Osteocyte (in vitro differentiated cells): ENCODE measurements at places on chromosomes 1 and 21.

DNA sequence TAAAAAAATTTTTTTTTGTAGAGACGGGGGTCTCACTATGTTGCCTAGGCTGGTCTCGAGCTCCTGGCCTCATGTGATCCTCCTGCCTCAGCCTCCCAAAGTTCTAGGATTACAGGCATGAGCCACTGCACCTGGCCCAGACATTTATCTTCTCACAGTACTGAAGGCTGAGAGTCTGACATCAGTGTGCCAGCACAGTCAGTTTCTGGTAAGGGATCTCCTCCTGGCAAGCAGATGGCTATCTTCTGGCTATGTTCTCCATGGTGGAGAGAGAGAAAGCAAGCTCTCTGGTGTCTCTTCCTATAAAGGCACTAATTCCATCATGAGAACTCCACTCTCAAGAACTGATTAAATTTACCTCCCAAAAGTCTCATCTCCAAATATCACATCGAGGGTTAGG, 57.8 kb upstream of the C1orf185 start:
- no peak for DNase-seq

- DNase-seq = no peak
Measured at GRCh38 chr1:197770243-197770642, 5.0 kb downstream of the DENND1B start.

DNA sequence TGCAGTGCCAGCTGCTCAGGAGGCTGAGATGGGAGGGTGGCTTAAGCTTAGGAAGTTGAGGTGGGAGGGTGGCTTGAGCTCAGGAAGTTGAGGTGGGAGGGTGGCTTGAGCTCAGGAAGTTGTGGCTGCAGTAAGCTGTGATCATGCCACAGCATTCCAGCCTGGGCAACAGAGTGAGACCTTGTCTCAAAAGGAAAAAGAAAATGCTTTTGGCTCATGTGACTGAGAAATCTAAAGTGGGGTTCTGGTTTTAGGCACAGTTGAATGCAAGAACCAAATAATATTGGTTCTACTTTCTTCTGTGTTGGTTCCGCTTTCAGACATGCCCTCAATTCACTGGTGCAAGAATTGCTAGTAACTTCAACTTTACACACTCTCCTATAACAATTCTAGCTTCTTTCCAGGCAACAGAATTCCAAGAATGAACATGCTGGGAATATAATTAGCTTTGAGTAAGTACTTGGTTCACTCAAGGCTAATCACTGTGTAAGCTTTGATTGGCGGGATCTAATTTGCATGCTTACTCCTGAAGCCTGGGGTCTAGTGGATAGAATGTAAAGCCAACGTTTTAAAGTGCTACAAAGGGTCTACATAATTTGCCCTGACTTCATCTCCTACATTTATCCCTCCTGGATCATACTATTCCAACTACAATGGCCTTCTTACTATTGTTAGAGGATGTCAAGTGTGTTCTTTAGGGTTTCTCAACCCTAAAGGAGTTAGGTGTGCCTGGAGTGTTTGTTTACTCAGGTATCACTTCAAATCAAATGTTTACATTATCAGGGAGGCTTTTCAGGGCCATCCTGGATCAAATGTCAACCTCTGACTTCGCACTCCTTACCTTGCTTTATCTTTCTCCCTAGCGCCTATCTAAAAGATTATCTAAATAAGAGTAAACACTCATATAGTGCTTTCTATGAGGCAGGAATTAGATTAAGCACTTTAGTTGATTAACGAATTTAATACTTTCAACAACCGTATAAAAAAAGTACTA, 115.1 kb downstream of the SLC16A1 start:
- DNase-seq = no peak

DNA sequence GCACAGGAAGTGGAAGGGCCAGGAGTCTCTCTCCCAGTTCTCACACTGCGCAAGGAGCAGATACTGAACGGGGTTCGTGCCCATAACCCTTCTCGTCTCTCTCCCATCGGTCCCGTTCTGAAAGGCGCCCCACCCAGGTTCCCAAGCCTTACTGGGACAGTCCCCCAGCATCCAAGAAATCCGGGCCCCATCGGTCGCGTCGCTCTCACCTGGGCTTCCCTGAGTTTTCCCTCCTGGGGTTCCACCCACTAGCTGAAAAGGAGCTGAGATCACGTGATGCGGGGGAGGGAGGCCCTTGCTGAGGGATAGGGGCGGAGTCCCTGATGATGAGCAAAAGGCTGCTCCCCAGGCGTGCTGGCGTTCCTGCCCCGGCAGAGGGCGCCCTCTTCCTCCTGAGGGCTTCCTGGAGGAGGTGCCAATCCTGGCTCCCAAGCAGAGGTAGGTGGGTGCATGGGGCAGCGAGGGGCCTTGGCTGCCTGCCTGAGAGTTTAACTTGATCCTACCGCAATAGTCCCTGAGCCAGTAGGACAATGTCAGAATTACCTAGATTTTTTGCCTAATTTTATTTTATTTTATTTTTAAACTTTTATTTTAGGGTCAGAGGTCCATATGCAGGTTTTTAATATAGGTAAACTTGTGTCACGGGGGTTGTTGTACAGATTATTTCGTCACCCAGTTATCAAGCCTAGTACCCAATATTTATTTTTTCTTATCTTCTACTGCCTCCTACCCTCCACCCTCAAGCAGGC, at the start of gene SPOCD1:
Gene SPOCD1 (minus strand): TSS at position 271 of the 749 bp plus-strand sequence. CDS start 689 bp downstream, outside the sequence.
- peak; percentile 88 for DNase-seq

DNA sequence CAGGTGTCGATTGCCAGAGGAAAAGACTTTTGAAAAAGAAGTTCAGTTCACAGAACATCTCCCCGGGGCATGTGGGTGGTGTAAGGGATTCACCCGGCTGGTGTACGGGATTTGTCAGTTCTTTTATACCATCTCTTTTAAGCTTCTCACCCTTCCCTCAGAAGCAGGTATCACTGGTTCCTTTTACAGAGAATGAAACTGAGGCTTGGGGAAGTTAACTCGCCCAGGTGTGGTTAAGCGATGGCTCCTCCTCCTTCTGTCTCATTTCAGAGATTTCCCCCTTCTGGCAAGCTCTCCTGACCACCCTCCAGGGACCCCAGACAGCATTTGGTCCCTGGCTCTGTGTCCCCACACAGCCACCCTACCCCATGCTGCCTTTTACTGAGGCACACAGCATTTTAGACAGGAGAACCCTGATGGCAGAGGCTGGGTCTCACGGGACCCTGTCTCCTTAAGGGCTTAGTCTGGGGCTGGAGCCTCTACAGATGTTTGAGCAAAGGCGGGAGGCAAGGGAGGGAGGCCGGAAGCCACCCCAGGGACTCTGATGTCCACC, 2.8 kb upstream of the ECE1 start:
- DNase-seq = no peak

DNA sequence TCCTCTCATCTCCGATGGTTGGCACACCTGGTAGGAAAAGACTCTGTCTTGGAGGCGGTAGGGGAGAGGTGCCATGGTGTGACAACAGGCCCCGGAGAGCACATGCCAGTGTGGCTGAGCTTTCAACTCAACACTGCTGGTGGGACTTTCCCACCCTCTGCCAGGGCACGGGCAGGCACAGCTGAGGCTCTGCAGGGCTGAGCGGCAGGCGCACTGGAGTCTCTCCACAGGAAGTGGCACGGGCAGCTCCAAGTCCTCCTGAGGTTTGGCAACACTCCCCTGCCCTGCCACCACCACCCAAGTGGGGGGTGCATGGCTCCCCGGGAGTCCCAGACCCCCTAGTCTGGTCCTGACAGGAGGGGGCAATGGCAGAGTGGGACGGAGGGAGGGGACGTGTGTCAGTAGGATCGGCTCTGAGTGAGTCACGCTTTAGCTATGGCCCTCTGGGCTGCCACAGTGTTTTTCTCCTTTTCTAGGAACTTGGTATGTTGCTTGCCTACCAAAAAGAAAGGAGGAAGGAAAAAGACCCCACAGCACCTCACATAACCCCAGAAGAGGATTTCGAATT, 27.3 kb upstream of the EVA1B start:
- peak; percentile 88 for DNase-seq

- DNase-seq = no peak
Measured at GRCh38 chr1:169874229-169874628, 19.5 kb downstream of the SCYL3 start.

GRCh38 chr1:94927405-94928175, 680 bp upstream of the CNN3 start:
- no peak for DNase-seq

DNA sequence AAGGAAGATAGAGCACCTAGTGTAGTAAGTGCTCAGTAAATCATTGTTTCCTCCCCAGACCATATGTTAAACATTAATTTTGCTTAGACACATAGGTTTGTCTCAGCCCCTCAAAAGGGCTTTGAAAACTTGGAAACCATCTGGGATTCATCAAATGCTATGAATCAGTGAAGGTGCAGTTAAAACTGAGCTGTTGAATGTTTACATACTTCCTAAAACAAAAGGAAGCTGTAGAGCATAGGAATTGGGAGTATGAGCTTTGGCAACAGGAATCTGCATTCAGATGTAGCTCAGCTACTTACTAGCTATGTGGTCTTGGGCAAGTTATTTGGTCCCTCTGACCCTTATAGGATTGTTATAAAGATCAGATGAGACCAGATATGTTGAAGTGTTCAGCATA, 18.7 kb upstream of the PODN start:
- DNase-seq = no peak

DNA sequence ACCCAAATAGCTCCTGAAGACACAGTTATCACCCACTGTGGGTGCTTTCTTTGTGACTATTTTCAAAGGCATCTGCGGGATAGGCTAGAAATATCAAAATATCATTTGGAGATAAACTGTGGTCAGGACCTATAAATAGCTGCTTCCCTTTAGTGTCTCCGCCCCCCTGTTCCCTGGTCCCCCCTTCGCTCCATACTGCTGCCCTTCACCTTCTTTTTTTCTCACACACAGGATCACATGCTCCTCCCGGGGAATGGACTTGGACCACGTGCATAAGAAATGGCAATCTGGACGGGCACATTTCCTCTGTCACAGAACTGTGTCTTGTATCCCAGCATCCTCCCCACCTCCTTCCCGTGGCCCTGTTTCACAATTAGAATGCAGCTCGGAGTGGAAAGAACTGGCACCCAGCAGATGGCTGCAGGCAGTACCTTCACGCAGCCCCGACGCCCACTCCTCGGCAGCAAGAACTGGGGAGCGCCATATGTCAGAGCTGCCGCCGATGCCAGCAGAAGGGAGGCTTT, 68.8 kb upstream of the SSX2IP start:
- DNase-seq = no peak

DNA sequence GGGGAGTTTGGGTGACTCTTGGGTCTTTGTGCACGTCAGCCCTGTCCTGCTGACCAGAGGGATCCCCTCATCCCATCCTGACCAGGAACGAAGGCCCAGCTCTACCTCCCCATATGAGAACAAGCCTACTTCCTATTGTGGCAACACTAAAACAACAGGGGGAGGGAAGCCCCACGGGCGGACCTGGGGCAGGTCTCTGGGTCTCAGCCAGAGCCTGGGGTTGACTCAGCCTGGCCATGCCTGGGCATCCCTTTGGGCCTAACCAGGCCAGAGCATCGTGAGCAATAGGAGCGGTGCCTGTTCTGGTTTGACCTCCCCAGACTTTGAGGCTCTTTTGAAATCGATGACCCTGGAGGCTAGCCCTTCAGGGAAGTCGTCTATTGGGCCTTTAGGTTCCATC, 16.8 kb downstream of the RPS6KA1 start:
- DNase-seq = no peak

DNA sequence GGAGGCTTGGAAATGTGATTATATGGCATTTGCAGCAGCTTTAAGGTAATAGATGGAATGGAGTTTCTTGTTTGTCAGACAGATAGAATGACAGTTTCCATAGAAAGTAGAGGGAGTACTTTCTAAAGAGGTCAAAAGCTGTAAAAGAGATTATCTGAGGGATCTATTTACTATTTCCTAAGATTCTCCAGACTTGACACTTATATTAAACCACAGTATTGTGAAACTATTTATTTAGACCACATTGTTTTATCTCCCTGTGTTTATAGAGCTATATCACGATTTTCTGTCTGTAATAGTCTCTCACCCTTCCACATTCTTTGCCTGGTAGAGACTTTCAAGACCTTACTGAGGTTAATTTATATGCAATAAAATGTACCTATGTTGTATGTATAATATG, 66.7 kb downstream of the MAN1A2 start:
- no peak for DNase-seq

DNA sequence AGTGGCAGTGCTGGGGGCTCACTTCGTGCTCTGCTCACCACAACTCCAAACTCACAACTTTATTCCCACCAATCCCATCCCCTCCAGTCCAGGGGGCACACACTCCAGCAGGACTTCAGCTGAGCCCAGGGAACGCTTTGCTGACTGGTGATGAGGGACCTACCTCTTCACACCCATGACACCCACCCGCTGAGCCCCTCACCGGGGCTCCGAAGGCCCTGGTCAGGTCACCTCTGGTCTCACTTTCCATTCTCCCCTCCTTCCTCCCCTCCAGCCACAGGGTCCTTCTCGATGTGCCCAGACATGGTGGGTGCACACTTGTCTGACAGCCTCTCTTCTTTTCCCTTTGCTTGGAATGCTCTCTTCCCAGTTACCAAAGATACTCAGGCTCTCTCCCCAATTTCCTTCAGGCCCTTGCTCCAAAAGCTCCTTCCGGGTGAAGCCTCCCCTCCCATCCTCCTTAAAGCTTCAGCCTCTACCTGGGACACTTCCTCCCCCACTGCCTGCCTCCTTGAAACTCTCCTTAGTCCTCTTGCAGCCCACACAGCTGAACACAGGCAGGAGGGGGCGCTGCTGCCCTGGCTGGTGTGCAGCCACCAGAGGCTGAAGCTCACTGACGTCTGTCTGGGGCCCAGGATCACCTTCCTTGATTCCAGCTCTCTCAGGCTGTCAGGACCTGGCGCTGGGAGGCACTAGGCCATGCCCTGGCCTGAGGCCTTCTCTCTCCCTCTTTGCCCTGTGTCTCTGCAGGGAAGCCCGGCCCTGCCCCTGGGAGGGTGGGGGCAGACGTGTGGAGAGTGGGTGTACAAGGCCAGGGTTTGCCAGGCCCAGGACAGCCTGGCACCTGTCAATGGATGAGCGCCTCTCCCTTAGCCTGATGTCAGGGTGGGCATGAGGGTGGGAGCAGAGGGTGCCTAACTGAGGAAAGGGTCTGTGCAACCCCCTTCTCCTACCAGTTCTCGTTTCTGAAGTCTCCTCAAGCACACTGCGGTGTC, 1.6 kb downstream of the KCNE1 start:
- DNase-seq = no peak

- DNase-seq = no peak
Measured at GRCh38 chr21:39353295-39353694, 4.4 kb upstream of the HMGN1 start.

DNA sequence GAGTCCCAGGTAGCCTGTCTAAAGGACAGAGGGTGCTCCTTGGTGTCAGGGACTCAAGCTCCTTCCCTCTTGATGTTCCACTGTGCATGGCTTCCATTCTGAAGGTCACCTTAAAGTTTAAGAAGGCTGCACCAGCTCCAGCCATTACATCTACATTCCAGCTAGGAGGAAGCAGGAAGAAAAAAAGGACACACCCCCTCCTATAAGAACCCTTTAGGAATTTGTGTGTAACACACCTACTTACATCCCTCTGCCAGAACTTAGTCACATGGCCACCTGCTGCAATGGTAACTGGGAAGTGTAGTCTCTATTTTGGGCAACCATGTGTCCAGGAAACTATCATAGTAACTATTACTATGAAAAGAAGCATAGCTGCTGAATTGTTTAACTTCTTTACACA, 161.6 kb upstream of the KLHDC7A start:
- no peak for DNase-seq

- no peak for DNase-seq
Measured at GRCh38 chr1:146021050-146021445, 487 bp downstream of the HJV start.
